Bladder microvascular endothelial cell (primary cell): ENCODE measurements at places on chromosomes 16 and 17. TPM values are rescaled to one million over a fixed set of nuclear protein-coding genes. Genes with fewer than 3 reads are reported as not detected.

The GLP2R gene
- 0.31 TPM in 1 of 2 replicates, not detected in the other for total RNA-seq

The GCGR gene
- total RNA-seq: not detected in 2 replicates

The IQCK gene
- 9.4 and 19.2 TPM in 2 replicates for total RNA-seq

The TP53TG3F gene
- not detected in 2 replicates for total RNA-seq

The TMC8 gene
- total RNA-seq: under 0.01 and 0.16 TPM in 2 replicates

The MMP15 gene
- 17.9 and 19.9 TPM in 2 replicates for total RNA-seq

The SLC5A10 gene
- total RNA-seq: under 0.01 TPM in 1 of 2 replicates, not detected in the other

The SMPD3 gene
- under 0.01 and 0.25 TPM in 2 replicates for total RNA-seq

The CBX2 gene
- 12.5 and 14.7 TPM in 2 replicates for total RNA-seq
